NCI-H187 (cell line): ENCODE measurements at places on chromosomes 5 and 9.

GRCh38 chr5:119340597-119341218 lies 15.1 kb upstream of the TNFAIP8 start:
- no peak for DNase-seq

GRCh38 chr5:77015938-77016569 lies 14.2 kb upstream of the AGGF1 start:
- DNase-seq = no peak

DNA sequence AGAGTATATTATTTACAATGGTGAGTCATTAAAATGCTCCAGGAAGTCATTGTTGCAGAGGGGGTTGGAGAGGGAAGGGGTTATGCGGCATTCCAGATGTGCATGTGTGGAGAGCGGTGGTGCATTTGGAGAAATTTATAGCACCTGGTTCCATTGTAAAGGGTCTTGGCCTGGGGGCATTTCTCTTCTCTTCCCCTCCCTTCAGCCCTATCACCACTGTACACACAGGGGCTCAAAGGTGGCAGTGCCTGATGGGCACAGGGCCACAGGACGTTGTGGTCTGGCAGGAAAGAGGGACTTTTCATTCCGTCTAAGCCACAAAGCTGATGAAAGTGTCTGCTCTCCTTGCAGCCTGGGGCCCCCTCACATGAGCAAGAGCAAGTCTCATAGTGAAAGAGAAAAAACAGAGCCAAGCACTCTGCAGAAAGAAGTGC lies 442.4 kb upstream of the ZNF462 start:
- no peak for DNase-seq

DNA sequence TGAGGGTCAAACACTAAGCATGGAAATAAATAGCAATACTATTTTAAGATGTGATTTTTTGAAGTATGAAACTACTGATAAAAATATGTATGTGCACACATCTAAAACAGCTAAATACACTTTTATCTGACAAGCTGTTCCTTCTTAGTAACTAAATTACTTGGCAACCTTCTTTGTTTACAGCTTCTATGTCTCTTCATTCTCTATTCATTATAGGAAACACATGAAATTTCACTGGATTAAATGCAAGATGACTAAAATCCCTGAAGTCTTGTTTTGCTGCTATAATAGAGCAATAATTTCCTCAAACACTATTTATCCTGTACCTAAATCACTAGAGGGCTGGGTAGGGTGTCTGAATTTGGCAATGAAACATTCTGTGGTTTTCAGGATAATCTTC lies 11.7 kb downstream of the RICTOR start:
- no peak for DNase-seq

- DNase-seq = no peak
Observed at GRCh38 chr9:76433836-76434235, 25.1 kb upstream of the GCNT1 start.

GRCh38 chr9:13991395-13991794 lies 322.5 kb downstream of the NFIB start:
- no peak for DNase-seq

DNA sequence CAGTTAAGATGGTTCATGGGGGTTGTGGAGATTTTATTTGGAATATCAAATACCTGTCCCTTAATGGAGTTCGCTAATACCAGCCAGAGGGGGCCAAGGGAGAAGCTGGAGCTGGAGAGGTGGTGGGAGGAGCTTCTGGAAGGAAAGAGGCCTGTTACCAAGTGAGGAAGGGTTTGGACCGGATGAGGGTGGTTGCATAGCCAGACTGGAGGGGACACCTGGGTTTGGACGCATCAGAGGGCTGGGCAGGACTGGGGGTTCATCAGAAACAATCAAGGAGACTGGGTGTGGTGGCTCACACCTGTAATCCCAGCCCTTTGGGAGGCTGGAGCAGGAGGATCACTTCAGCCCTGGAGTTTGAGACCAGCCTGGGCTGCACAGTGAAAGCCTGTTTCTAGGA lies 111.8 kb upstream of the IER5L start:
- DNase-seq = no peak

- no peak for DNase-seq
Observed at GRCh38 chr9:5579881-5580280, 49.0 kb upstream of the RIC1 start.

DNA sequence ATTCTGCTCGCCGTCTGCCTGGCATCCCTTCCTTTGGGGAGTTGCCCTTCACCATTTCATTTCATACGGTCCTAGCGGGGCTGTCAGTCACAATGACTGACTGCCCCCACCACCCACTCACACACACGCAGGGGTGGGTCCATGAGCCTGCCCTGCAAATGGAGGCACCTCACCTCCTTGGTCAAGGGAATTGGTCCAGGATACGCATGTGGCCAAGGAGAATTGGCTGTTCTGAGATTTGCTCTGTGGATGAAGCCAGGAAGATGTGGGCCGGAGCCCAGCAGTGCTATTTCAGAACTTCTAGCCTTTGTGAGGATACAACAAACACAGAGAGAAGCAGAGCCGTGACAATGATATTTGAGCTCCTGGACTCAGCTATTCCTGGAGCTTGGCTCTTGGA lies 17.0 kb downstream of the C1QTNF2 start:
- no peak for DNase-seq

GRCh38 chr5:121273833-121274433 lies 577.7 kb upstream of the FTMT start:
- no peak for DNase-seq

- DNase-seq = no peak
Observed at GRCh38 chr5:157516626-157517325, 56.8 kb downstream of the NIPAL4 start.

- DNase-seq = no peak
Observed at GRCh38 chr9:6068983-6069382, 53.6 kb upstream of the RANBP6 start.

DNA sequence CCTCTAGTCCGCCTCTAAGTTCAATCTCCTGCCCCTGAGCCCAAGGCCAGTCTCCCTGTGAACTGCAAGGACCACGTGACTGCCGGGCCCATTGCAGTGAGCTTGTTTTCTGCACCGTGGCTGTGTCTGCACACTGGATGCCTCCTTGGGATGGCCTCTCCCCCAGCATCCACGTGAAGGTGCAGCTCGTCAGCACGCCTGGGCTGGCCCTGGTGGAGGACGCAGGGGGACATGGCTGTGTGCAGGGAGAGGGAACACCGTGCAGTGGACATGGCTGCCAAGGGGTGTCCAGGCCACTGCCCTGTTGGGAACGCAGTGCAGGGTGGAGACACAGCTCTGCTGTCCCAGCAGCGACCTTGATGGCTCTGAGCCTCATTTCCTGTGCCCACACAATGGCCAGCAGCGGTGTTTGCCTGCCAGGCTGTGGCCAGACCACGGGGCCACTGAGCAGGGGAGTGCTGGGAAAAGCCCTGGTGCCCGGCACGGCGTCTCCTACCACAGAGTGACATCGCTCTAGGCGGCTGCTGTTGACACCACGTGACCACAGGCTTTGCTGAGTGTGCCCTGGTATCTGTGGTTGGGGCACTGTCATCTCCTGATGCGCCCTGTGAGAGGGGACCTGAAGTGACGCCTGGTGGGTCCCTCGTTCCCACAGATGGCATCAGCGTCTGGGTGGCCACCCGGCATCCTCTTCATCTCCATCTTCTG lies 26.9 kb upstream of the EXOC3 start:
- DNase-seq = no peak

GRCh38 chr5:150782850-150783249 lies 4.3 kb downstream of the SMIM3 start:
- DNase-seq = no peak

GRCh38 chr9:131986576-131986975 lies 93.1 kb downstream of the MED27 start:
- no peak for DNase-seq

DNA sequence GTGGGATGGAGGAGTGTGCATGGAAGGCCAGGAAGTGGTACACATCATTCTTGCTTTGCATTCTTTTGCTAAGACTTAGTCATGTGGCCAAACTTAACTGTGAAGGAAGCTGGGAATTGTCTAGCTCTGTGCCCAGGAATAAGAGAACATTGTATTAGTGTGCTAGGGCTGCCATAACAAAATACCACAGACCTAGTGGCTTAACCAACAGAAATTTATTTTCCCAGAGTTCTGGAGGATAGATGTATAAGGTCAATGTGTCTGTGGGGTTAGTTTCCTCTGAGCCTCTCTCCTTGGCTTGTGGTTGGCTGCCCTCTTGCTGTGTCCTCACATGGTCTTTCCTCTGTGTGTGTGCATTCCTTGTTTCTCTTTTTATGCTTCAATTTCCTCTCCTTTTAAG lies 32.4 kb downstream of the NNT start:
- DNase-seq = no peak

DNA sequence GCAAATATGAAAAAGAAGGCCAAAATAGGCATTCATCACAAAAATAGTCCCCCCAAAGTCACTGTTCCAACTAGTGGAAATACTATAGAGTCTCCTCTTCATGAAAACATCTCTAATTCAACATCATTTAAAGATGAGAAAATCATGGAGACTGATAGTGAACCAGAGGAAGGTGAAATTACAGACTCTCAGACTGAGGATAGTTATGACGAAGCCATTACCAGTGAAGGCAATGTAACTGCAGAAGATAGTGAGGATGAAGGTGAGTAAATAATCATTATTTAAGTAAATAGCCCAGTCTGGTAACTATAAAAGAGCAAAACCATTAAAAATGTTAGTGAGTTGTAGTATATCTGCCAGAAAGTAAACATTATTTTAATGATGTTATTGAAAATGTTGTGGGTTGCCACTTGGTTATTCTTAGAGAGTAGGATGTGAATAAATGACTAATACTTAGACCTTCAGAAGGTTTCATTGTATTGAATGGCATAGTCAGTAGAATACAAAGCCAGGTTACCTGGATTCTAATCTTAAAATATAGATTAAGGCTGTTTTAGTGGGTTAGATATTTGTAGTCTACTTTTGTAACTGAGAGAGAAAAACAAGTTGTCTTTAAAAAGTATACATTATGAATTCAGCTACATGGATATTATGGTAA lies 16.3 kb downstream of the AGGF1 start:
- no peak for DNase-seq

GRCh38 chr5:2030131-2030530 lies 147.4 kb upstream of the IRX4 start:
- no peak for DNase-seq

GRCh38 chr9:129283705-129284606 lies 105.9 kb upstream of the IER5L start:
- DNase-seq = no peak

DNA sequence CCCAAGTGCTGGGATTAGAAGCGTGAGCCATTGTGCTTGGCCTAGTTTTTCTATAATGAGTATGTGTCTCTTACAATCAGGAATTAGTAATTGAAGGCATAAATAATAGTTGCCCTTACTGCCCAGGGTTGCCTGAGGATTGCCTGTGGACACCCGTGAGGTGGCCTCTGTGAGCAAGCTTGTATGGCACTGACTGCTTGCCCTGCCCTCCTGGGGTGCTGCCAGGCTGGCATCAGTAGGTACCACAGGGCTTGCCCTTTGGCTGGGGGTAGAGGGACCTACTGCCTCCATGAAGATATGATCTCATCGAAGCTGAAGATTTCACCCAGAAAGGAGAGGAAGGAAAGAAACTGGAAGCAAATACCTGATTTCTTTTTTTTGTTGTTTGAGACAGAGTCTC lies 23.8 kb upstream of the PHF19 start:
- no peak for DNase-seq

- no peak for DNase-seq
Observed at GRCh38 chr9:130936285-130937117, 2.5 kb downstream of the FIBCD1 start.

DNA sequence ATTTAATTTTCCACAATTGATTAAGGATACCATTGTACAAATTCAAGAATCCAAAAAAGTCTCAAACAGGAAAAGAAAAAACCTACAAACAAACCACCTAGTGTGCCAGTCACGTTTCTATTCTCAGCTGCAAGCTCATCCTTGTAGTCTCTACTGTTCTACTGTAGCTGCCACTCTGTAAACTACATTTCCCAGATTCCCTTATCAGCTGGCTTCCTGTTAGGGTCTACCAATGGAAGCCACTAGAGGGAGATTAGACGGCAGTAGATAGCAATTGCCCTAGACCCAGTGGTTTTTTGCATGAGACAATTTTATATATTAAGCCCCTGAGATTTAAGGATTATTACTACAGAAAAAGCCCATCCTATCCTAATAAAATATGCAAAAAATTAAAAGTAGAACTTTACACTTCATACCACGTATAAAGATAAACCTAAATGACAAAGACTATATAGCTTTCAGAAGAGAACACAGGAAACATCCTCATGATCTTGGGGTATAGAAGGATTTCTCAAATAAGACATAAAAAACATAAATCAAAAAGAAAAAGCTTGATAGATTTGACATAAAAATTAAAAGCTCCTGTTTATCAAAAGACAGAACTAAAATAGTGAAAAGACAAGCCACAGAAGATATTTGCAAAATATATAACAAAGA lies 37.4 kb downstream of the P4HA2 start:
- DNase-seq = no peak

DNA sequence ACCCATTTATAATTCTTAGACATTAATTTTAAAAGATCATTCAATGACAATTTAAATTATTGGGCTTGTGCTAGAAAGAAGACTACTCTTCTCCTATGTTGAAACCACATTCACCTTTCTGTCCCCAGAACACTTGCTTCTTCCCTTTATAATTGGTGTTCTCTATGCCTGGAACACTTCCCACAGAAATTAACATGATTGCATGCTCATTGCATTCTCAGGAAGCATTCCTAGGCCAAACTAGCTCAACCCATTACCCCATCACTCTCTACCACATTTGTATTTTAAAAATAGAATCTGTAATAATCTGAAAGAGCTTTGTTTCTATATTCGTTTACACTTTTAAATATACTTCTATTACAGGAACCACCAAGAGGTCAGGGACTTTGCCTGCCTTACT lies 184.7 kb downstream of the MEF2C start:
- no peak for DNase-seq

DNA sequence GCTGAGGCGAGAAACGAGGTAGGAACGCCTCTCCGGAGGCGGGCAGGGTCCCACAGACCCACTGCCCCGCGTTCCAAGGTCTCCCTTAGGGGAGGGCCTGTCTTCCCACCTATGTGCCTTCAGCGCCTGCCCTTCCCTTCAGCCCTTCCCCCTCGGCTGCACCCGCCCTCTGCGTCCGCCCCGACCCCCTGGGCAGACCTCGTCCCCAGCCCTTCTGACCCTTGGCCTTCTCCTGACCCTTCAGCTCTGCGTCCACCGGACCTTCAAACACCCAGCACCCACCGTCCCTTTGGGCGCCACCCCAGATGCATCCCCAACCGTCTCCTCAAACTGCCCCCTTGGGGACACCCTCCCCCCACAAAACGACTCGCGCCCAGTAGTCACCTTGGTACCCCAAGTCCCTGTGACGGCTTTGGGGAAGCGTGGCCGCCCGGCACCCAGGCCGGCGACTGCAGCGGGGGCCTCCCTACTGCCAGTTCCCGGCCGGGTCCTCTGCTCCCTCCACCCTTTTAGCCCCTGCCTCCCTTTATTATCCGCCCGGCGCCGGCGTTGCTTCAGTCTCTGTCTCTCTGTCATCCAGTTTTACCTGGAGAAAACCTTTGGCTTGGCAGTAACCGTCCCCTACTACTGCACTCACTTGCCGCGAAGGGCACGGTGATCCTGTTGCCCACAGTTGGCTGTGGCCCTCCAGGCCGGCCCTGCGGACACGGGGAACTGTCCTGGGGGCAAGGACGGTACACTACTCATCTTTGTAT lies 421 bp downstream of the RUSC2 start:
- no peak for DNase-seq

GRCh38 chr5:28310696-28311095 lies 1272.3 kb upstream of the CDH9 start:
- DNase-seq = no peak

GRCh38 chr9:124426361-124426760 lies 11.1 kb upstream of the PSMB7 start:
- DNase-seq = no peak
